ENCODE measurements at places on chromosomes 2 and 18. TPM values are rescaled to one million over a fixed set of nuclear protein-coding genes. Genes with fewer than 3 reads are reported as not detected.

VWC2L gene
- total RNA-seq = not detected

OTOF gene
- not detected for total RNA-seq

GCA gene
- total RNA-seq = 14.1 TPM

MAP3K19 gene
- total RNA-seq = not detected

CD226 gene
- 2.7 TPM for total RNA-seq

ALK gene
- 0.09 TPM for total RNA-seq

TAF1B gene
- 14.1 TPM for total RNA-seq

TEKT4 gene
- not detected for total RNA-seq

SKOR2 gene
- total RNA-seq = not detected

KIF5C gene
- total RNA-seq = 11.0 TPM

SPDYA gene
- total RNA-seq = 1.1 TPM

IGFBP2 gene
- 26.7 TPM for total RNA-seq
